Mesenteric fat pad (tissue), 1 donor: ENCODE measurements at places on chromosomes 11 and 22.

GRCh38 chr11:18383388-18384156, 10.8 kb upstream of the LDHA start:
- no peak for DNase-seq

DNA sequence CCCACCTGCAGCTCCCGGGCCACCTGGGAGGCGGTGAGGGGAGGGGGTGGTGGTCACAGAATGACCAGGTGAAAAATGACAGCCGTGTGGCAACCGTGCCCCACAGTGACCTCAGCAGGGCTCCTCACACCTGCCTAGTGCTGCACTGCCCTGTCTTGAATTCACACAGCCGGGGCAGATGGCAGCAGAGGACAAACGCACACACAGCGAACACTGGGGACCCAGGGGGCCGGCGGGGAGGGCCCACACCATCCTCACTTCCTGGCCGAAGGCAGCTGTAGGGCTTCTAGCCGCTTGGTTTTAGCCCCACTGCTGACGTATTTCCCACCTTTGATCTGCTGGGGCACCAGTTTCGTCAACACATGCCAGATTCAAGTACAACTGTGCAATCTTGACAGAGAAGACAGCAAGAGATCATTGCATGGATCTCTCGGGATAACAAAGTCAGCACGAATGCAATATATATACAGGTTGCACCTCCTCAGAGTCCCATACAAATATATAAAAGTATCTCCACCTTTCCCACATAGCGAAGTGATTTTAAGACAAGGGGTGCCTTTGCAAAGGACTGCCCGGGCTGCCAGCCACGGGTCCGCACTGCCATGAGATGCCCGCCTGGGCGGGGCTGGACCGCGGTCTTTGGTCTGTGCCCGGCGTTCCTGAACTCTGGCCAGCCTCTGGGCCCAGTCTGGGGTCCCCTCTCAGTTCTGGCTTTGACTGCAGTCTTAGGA, 26.9 kb downstream of the TRMU start:
- no peak for DNase-seq

DNA sequence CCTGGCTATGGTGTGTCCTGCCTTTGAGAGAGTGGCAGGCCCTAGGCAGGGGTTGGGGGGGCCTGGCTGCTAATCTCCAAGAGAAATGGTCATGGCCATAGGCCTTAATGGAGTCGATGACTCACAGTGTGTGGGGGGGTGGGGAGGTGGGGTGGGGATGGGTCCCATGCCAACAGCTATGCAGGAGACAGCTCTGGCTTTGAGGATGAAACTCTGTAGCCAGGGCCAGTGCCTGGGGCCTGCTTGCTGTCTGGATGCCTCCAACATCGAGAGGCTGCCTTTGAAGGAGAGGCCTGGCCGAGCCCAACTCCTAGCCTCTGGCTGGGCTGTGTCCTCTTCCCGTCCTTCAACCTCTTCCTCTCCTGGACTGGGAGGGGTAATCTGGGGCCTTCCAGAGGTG, 23.9 kb upstream of the TSPAN18 start:
- no peak for DNase-seq

DNA sequence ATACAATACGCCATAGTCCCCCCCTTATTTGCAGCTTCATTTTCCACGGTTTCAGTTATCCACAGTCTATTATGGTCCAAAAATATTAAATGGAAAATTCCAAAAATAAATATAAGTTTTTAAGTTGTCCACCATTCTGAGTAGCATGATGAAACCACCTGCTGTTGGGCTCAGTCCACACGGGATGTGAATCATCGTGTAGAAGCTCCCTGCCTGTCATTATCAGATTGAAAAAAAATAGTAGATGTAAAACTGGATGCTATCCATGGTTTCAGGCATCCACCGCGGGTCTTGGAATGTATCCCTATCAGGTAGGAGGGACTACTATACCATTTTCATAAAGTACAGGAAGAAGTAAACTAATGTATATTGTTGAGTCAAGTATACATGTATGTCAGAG, 127.4 kb downstream of the TTC17 start:
- no peak for DNase-seq

GRCh38 chr22:44839061-44839460, 86.7 kb downstream of the ARHGAP8 start:
- DNase-seq = no peak

GRCh38 chr11:101046947-101047346, 82.7 kb downstream of the PGR start:
- DNase-seq = no peak

DNA sequence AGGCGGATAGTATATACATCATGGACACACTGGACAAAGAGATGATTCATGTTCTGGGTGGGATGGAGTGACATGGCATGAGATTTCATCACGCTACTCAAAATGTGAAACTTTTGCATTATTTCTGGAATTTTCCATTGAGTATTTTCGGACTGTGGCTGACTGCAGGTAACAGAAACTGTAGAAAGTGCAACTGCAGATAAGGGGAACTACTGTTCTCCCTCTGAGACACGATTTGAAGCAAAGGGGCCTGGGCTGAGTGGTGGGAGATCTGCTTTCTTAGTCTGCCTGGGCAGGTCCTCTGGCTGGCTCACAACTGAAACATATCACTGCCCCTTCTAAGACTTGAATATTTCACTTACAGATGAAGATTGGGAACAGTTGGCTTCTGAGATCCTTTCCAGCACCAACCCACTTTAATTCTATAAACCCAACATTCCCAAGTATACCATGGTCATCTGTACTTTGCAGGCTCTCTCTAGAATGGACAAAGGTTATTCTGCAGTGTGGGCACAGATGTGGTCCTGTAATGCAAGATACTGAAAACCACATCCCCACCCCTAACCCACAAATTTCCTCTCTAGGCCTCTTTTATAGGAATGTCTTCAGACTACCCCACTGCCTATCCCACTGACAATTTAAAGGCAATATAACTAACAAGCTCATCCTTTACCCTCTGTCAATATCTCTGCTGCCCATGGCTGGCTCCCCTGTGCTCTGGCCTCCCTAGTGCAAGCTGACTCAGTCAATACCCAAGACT, 121.1 kb downstream of the KCNC1 start:
- no peak for DNase-seq
